ENCODE measurements at places on chromosomes 6 and 20. TPM values are rescaled to one million over a fixed set of nuclear protein-coding genes. Genes with fewer than 3 reads are reported as not detected.

The LY6G6C gene
- polyA plus RNA-seq = not detected

The ARFGEF3 gene
- 5.7 TPM for polyA plus RNA-seq

The SLC32A1 gene
- 2.0 TPM for polyA plus RNA-seq

The NRSN1 gene
- 1.2 TPM for polyA plus RNA-seq

The AKAP7 gene
- 16.2 TPM for polyA plus RNA-seq

The BEND6 gene
- polyA plus RNA-seq = 5.1 TPM

The NFATC2 gene
- 2.2 TPM for polyA plus RNA-seq

The RAET1L gene
- not detected for polyA plus RNA-seq

- DNase-seq = no peak
Measured at GRCh38 chr20:43191946-43192863, 2.5 kb upstream of the PTPRT start.

GRCh38 chr6:127635091-127635490 is 58.1 kb downstream of the C6orf58 start:
- no peak for DNase-seq

- DNase-seq = no peak
Measured at GRCh38 chr6:85797993-85798392, 155.3 kb upstream of the SYNCRIP start.

DNA sequence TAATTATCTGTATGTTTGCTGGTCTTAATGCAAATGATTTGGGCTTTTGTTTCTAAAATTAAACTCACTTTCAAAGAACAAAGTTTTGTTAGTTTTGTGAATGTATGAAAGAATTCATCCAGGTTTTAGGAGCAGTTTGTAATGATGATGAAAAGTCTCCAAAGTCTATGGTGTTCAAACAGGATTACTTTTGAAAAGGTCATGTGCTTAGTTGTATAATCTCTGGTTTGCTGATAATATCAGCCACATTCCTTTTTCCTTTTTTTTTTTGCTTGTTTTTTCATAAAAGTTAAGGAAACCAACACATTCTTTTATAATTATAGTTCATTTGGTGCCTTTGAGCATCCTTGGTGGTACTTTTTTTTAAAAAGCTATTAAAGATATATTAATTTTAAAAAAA is 88.9 kb downstream of the RTN4IP1 start:
- DNase-seq = no peak

DNA sequence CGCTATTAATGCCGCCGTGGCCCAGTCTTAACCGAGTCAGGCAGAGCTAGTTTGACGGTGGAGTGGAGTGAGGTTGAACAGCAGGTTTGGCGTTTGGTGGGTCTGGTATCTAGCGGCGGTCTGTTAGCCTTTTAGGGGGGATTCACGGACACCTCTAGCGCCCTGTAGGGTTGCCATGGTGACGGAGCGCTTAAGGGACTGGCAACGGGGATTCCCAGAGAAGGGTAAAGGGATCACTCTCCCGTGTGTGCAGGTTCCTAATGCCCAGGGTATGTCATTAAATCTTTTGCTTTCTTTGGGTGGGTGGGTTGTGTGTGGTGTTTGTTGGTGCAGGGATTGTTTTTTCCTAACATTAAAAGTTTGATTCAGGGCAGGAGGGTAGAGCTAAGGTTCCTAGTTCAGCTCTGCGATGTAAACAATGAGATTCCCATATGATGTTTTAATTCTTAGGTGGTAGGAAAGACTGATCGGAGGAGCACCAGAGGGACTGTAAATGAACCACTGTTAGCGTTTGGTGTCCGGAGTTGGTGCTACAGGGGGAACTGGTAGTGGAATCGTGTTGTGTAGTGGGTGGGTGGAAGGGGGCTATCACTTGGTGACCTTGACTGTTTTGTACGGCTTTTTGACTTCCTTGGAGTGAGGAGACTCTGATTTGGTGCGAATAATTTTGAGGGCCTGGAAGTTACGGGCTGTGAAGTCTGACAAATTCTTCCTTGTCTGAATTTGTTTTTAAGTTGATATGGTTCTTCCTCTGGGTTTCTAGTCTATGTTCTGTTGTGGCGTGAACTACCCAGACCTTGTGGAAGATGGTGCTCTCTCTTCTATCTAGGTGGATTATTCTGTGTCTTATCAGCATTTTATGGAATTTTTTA is 5.0 kb downstream of the BRD2 start:
- no peak for DNase-seq

- no peak for DNase-seq
Measured at GRCh38 chr20:61966492-61967244, 99.0 kb downstream of the TAF4 start.

GRCh38 chr6:139970591-139970991 is 596.1 kb upstream of the CITED2 start:
- no peak for DNase-seq

DNA sequence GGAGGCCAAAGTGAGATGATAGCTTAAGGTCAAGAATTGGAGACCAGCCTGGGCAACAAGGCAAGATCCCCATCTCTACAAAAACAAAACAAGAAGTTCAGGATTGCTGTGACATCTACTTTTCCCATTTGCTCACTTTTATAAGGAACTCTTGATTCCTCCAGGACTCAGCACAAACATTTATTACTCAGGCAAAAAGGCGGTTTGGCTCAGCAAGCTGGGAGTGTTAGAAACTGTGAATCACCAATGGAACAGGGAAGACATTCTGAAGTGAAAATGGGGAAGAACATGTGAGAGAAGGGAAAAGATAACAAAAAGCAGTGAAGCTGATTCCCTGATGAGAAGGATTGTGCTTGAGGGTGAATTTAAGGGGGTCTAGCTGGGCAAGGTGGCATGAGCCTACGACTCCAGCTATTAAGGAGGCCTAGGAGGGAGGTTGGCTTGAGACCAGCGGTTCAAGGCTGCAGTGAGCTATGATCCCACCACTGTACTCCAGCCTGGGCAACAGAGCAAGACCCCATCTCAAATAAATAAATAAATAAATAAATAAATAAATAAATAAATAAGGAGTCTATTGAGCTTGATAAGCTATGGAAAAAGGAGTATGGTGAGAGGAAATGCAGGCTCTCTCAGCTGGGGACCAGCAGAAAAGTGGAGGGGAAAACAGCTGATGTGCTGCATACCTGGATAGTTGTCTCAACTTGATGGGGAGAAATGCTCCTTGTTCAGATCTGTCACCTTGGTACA is 65.4 kb upstream of the HDDC2 start:
- DNase-seq = no peak

GRCh38 chr6:109186012-109186411 is 90.7 kb downstream of the CEP57L1 start:
- no peak for DNase-seq

DNA sequence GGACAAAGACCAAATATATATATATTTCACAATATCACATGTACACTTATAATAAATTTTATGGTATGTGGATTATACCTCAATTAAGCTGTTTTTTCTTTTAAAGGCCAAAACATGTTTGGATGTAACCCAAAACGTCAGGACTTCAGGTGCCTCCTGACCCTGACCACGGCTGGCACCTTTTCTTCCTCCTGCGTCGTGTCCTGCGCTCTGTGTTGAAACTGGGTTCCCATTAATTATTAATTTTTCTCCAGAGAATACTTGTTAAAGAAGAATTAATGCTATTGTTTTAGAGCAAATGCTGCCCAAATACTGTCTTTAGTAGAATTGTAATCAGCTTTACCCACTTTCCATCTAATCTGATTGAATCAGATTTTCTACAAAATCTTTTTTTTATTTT is 46.7 kb upstream of the VSX1 start:
- no peak for DNase-seq

- no peak for DNase-seq
Measured at GRCh38 chr6:137677709-137678108, 183.5 kb upstream of the OLIG3 start.
